GM13977 (cell line): ENCODE measurements at places on chromosomes 4 and X.
A peak's percentile ranks its signal among the peaks of the same experiment; 100 is the strongest.

DNA sequence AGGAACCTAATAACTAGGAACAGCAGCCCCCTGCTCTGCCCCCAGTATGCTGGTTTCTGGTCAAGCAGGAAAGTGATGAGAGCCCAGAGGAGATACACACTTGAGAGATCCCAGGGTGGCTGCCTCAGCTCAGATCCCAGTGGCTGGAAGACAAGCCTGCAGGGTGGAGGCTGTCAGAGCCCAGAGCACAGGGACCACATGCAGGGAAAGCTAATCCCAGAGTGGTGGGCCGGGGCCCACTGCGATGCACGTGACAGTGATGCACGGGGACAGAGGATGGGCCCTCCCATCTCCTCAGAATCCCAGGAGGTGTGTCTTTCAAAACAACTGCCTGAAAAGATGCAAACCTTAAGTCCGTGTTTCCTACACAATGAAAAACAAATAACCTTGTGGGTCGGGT is 29.1 kb upstream of the CRMP1 start:
- no peak for DNase-seq

- no peak for DNase-seq
These were observed 96.3 kb downstream of the ZNF827 start for GRCh38 chr4:145842224-145842887.

- DNase-seq: no peak
These were observed 96.4 kb upstream of the ZCCHC13 start for GRCh38 chrX:74207539-74207938.

- DNase-seq: no peak
These were observed 15.5 kb downstream of the MAGEA9B start for GRCh38 chrX:149571770-149572169.

DNA sequence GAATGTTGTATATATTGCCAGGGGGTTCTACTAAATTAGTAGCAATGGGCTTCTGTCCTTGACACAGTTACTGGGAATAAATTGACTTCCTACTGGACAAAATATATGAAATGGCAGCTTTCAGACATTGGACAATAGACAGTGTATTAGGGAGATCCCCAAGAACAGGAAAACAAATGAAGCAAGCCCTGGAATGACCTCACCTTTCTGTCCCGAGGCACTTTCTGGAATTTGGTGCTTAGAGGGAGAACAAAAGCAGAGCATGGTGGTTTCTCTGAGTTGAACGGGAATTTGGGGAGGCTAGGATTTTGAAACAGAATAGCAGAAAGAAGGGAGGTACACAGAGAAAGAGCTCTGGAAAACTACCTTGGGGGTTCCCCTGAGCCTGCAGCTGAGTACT is 187.7 kb upstream of the MAGEB2 start:
- no peak for DNase-seq

DNA sequence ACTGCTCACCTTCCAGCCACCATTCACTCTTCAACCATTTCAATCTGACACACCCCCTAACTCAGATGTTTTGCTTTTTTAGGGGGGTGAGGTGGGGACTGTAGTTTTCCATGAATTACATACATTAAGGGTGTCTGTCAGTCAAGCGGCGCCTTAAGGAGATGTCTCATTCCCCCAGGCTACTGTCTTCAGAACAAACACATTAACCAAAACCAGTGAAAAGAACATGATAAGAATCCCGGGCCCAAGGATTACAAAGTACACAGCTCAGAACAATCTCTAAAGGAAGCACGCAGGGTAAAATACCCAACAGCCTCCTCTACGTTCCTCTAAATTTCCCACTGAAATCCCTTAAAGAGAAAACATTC is 62.5 kb upstream of the IRF2 start:
- DNase-seq: no peak

DNA sequence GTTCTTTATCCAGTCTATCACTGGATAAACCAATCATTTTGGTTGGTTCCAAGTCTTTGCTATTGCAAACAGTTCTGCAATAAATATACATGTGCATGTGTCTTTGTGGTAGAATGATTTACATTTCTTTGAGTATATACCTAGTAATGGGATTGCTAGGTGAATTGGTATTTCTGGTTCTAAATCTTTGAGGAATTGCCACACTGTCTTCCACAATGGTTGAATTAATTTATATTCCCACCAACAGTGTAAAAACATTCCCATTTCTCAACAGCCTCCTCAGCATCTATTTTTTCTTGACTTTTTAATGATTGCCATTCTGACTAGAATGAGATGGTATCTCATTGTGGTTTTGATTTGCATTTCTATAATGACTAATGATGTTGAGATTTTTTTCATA is 791.7 kb upstream of the AGA start:
- DNase-seq: no peak

GRCh38 chr4:84263415-84263814 is 235.7 kb downstream of the NKX6-1 start:
- DNase-seq: no peak

GRCh38 chr4:72295966-72296557 is 264.3 kb downstream of the NPFFR2 start:
- DNase-seq: peak; percentile 15

GRCh38 chrX:148649145-148649795 is 148.9 kb downstream of the AFF2 start:
- DNase-seq: no peak

GRCh38 chrX:135168486-135168885 is 2.7 kb downstream of the CT55 start:
- DNase-seq: no peak

DNA sequence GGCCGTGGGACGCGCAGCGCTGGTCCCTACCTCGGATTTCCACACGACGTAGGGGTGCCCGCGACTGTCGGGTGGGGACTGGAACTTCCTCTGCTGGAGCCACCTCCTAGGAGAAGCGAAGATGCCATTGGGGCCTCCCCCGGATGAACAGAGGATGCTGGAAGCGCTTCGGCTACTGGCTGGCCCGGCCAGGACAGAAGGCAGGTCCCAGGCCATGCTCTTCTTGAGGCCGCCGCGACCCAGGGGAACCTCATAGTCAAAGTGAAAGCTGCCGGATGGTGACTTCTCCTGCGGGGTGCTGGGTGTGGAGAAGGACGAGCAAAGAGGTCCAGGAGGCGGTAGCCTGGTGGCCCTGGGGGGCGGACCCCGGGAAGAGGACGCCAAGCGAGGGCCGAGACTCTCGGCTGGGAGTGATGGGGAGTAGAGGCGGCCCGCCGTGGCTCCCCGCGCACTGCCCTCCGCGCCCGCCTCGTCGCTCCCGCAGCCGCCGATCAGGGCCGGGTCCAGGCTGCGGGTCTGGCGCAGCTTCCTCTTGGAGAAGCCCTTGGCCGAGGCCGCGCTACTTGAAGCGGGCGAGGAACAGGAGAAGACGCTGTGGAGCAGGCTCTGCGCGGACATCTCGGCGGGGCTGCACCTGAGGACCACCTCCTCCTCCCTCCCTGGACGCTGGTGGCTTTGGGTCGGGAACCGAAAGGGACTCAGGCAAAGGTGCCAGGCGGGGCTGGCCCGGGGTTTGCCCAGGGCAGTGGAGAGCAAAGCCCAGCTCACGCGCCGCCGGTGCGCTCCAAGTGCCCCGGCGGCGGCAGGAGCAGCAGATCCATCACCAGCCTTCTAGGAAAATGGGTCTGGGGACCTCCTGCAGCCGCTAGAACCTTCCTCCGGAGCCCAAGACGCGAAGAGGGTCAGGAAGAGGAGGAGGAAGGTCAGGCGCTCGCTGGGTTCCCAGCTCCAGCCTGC is 1.2 kb downstream of the ARHGAP6 start:
- DNase-seq: peak; percentile 31

DNA sequence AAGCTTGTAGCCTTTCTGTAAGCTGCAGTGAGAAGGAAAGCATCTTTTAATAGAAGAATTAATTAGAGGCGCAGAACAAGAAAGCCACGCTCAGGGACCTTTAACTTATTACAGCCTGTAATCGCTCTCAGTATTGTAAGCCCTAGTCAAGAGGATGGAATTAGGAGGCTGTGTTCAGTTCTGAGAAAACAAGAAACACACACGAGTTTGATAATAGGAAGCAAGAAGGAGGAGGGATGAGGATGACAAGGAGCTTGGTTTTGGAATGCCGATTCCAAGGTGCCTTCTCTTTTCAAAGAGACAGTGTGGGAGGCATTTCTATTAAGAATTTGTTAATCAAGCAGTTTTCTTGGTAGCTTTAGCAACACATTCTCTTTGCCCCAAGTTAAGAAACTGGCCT is 69.3 kb downstream of the NYX start:
- DNase-seq: no peak

GRCh38 chr4:64822405-64822804 is 413.2 kb upstream of the TECRL start:
- no peak for DNase-seq

- no peak for DNase-seq
These were observed 2.2 kb upstream of the FMR1NB start for GRCh38 chrX:147978931-147979330.

- DNase-seq: no peak
These were observed 21.9 kb downstream of the CNOT6L start for GRCh38 chr4:77797239-77797638.

DNA sequence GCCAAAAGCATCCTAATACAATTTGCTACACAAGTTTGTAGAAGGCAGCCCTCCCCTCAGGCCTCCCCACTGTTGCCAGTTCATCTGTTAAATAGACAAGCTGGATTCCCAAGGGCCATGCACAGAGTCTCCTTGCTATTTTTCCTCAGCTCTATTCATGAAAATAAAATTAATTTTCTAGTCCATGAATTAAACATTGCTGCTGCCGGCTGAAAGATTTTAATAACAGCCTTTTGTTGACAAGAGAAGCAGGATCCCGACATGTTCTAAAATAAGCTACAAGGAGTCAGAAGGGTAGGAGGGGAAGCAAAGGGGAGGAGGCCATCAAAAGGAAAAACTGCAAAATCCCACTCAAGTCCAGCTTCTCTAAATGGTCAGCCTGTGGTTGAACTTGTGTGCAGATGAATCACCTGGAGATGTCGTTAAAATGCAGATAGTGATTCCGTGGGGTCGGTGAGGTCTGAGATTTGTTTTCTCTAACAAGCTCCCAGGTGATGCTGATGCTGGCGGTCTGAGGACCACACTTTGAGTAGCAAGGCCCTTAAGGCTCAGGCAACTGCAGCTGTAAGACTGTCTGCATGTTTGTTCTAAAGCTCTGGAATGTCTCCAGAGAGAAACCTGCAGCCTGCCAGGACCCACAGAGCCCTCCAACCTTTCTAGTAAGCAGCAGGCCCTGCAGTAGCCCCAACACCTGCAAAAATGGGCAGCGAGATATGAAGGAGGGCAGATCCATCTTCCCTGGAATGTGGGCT is 9.4 kb downstream of the SCD5 start:
- no peak for DNase-seq

GRCh38 chrX:42530027-42530426 is 247.9 kb downstream of the PPP1R2C start:
- no peak for DNase-seq

DNA sequence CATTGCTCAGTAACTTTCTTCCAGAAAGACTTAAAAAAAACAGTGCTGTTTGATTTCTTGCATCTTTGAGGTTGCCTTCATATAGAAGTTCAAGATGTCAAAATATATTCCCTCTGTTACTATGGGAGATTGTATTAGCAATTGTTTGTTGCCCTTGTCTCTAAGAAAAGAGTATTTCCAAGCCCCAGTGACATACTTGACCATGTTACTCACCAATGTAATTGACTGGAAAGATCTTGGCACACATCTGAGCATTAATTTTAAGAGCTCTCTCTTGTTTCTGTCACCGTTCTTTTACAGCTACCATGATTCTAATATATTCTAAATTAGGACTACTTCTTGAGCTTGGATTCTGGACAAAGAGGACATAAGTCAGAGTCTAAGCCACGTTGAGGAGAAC is 902.7 kb upstream of the EPHA5 start:
- DNase-seq: no peak
